Stimulated activated CD8-positive, alpha-beta memory T cell treated with anti-CD3 and anti-CD28 coated beads, Interleukin-12 subunit alpha, Interleukin-12 subunit beta, amount 100 ng/mL, for 1 hour (primary cell): ENCODE measurements at places on chromosomes 7 and 10.

DNA sequence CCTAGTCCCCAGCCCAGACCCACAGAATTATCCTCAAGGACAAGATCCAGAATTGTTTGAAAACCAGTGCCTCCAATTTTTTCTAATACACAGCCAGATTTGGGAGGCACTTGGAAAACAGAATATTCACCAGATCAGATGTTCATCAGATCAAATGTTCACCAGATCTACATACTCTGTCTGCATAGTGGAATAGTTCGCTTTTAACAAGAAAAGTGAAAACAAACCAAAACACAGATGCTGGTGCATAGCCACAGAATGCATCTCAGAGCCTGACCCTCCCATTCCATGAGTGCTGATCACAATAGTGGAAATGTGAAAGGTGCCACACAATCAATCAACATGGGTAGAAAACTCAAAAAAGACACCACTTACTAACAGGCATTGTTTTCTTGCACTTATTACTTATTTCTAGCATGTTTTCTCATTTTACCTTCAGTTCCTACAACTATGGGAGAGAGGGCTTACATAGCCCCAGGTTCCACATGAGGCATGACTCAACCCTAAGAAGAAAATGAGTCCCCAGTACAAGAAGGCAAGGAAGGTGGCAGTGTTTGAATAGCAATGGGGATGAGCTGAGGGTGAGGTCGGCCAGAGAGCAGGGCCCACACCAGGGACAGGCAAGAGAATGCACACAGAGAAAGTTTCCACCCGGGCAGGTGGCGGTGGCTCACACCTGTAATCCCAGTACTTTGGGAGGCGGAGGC, 432.7 kb upstream of the NFE2L3 start:
- no peak for DNase-seq

DNA sequence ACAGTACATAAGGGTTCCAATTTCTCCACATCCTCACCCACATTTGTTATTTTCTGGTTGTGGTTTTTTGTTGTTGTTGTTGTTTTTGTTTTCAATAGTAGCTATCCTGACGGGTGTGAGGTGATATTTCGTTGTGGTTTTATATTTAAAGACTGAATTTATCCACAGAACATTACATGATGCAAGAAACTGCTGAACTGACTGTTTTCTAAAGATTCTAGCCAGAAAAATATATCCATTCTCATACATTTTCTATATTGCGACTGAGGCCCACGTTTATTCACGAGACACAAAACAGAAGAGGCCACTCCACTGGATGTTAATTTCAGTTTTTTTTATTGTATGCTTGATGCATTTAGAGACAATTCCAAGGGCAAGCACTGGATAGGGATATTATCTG, 69.8 kb downstream of the SCRN1 start:
- DNase-seq, result no peak

DNA sequence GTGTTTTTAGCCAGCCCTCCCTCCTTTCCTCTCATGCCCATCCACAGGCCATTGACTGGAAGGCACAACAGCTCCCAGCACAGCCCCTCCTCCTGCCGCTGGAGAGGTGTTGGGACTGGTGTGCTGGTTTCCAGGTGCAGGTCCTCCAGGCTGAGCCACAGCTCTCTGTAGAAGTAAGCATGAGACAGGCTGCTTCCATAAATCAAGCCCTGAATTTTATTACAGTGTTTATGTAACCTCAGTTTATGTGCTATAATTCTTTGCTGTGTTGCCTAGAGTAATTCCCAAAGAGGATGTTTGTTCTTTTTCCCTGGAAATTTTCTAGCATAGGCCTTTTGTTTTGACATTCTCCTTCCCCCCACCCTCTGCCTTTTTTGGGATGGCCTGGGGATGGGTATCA, 445.8 kb downstream of the AUTS2 start:
- DNase-seq, result no peak

GRCh38 chr7:139909379-139910050, 80.5 kb downstream of the TBXAS1 start:
- no peak for DNase-seq

DNA sequence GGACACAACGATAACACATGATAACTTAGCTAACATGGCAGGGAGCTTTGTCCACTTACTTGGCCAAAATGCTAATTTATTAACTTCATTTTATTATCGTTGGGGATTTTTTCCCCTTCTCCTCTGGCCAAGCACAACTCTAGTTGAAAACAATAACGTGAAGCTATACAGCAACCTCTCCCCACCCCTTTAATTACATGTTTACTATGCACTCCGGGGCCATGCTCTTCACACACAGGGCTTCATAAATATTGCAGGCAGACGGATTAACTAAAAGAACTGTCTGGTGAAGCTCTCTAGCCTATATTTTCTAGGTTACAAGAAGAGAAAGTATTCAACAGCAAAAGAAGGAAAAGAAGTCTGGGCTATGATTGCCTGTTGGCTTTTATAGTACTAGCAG, 51.7 kb downstream of the XRCC2 start:
- no peak for DNase-seq

DNA sequence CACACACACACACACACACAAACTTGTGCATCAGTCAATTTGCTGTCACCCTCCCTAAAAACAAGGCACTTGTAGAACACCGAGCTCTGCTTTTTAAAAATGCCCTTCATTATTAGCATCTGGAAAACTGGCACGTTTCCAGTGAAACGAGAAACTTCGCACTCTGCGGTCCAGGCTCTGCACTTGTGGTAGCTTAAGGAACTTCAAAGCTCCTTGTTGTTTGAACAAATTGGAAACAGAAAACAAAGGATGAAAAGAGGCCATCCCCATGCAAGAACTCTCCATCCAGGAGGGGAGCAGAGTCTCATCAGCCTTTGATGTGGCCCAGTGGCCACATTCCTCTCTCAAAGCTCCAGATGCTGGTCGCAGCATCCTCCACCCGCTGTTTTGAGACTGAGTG, 105.1 kb downstream of the C10orf90 start:
- DNase-seq, result no peak

GRCh38 chr7:27782849-27783248, 42.9 kb downstream of the TAX1BP1 start:
- DNase-seq, result no peak
